ENCODE measurements at places on chromosomes 5 and 9.
A peak's percentile ranks its signal among the peaks of the same experiment; 100 is the strongest.

DNA sequence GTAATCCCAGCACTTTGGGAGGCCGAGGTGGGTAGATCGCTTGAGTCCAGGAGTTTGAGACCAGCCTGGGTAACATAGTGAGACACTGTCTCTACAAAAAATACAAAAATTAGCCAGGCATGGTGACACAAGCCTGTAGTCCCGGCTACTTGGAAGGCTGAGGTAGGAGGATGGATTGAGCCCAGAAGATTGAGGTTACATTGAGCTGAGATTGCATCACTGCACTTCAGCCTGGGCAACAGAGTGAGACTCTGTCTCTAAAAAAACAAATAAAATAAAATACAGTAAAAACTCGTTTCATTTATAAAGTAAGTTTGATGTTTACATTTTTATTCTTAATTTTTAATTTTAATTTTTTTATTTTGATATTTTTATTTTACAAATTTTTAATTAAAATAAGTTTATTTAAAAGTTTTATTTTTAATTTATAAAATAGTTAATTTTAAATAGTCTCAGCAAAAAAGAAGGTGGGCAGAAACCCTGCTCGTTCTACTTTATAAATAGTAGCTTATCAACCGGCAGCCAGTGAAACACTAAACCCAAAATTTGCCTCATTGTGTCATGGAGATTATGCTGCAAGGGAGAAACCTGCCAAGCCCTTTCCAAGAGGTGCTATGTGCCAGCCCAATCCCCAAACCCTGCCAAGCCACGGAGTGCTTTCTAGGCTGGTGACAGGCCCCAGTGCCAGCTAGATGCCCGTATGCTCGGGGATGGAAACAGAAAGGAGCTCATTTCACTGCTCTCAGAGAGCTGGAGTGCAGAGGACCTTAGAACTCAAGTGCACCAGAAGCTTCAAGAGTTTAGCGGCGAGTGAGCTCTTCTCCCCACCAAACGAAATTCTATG, 38.9 kb downstream of the SERINC5 start:
- peak; percentile 75 for DNase-seq

- DNase-seq: peak; percentile 57
Measured at GRCh38 chr5:4879693-4880303, 260.3 kb upstream of the ADAMTS16 start.

GRCh38 chr9:113579283-113580040, 115.9 kb downstream of the RGS3 start:
- peak; percentile 24 for DNase-seq

DNA sequence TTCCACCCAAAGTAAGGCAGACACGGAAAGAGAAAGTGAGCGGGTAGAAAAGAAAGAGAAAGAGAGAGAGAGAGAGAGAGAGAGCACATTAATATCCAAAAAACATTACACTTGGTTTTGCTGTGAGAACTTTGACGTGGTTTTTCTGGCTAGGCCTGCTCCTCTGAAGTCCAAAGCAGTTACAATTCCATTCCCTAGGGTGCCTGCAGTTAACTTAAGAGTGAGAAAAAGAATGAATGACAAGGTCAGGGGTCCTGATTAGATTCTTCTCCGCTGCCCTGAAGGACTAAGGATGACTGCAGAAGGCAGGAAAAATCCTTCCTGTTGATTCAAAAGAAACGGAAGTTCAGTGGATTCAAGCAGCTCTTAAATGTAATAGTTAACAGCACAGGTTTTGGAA, 589.8 kb downstream of the PRELID2 start:
- no peak for DNase-seq

GRCh38 chr5:94391996-94392395, 226.4 kb downstream of the KIAA0825 start:
- DNase-seq: no peak

- no peak for DNase-seq
Measured at GRCh38 chr9:90722071-90722470, 79.4 kb upstream of the DIRAS2 start.

GRCh38 chr5:151134228-151134627, 23.4 kb downstream of the ANXA6 start:
- DNase-seq: no peak

GRCh38 chr9:137367506-137368430, 55.2 kb downstream of the EXD3 start:
- no peak for DNase-seq

- DNase-seq: no peak
Measured at GRCh38 chr5:97022898-97023297, 87.0 kb downstream of the LNPEP start.

GRCh38 chr5:173197375-173197891, 37.6 kb downstream of the NKX2-5 start:
- DNase-seq: no peak

DNA sequence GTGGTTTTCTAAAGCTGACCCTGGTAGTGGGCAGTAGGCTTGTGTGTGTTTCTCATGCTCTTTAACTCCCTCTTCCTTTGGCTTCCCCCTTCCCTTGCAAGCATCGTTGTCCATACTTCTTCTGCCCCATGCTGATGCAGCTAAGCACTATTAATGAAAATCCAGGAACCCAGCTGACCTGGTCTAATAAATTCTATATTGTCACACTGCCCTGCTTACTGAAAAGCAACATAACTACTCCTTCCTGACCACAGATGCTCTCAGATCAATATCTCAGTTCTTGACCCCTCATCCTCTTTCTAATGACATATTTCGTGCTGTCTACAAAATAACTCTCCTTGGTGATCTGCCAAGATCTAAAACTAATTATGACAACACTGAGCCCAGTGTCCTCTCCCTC, 405.5 kb downstream of the EFNA5 start:
- no peak for DNase-seq

DNA sequence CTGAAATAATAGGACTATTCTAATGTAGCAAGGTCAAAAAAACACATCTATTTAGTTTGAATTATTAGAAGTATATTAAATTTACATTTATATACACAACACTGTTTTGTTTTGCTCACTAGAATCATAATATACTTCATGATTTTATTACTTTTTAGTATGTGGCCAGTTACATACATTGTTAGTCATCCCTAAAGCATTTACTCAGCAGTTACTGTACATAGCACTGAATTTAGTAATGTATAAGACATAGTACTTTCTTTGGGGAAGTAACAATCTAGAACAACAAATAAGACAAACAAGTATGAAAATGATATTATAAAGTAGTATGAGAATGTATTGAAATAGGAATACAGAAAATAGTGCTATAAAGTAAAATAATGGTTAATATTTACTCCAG, 28.2 kb downstream of the ERCC8 start:
- no peak for DNase-seq

GRCh38 chr5:57685516-57686255, 203.1 kb upstream of the ACTBL2 start:
- no peak for DNase-seq

DNA sequence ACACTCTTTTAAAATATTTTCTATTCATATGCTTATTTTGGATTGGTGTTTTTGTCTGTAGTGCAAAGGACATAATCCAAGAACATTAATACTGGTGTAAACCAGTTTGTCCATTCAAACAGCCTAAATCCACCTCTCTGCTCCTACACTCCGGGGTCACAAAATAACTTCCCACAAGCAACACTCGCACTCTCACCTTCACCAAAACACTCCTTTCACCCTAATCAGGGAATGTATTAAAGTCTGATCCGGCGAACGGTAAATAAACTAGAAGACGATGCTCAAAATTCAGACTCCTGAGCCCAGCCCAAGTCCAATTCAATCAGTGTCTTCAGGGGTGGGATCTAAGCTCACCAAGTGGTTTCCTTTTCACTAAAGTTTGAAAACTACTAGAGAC, 649 bp downstream of the AP3B1 start:
- no peak for DNase-seq

- no peak for DNase-seq
Measured at GRCh38 chr9:110814159-110814558, 145.6 kb downstream of the MUSK start.

- DNase-seq: peak; percentile 17
Measured at GRCh38 chr9:74887041-74887980, at the start of gene TRPM6. Gene TRPM6 (minus strand): TSS chr9:74887921. CDS start chr9:74887856, 65 bp downstream.

GRCh38 chr5:151467576-151467975, 20.2 kb downstream of the SLC36A1 start:
- DNase-seq: no peak

All from hippocampal formation (tissue), 2 donors.